ENCODE measurements at places on chromosomes 13 and 19.

DNA sequence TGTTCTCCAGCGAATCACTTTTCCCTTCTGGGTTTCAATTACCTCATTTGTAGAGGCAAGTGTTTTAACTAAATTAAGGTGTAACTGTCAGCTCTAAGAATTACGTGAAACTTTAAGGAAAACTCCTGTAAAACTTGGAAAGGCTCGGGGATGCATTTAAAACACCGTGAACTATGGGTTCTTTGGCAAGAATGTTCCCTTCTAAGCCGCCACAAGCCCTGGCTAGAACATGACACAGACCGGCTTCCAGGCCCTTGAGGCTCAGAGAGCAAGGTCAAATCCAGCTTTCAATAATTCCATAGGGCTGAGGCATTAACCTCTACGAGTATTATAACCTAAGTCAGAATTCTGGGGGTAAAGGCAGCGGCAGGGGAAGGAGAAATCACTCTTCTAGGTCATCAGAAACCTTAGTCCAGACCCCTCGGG is 685 bp downstream of the VWA8 start:
- DNase-seq: no peak

DNA sequence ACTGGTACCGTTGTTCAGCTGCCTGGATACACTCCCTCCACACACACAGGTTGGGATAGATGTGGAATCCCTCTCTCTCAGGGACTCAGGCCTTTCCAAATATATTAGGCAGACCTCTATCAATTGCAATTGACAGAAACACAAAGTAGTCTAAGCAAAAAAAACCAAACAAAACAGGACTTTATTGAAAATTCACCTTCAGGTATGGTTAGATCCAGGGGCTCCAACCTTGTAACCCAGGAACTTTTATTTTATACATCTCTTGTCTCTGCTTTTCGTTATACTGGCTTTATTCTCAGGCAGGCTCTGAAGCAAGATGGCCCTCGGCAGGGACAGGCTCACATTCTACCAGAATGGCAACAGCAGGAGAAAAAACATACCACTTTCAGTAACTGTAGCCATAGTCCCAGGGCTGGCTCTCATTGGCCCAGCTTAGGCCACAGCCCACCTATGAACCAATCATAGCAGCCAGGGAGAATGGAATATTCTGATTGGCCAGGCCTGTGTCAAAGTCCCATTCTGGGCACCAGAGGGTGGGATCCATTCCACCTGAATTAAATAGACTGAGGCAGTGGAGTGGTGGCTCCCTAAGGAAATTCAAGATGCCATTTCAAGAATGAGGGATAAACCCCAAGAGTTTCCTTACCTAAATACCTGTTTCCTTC is 13.1 kb upstream of the CEACAM19 start:
- DNase-seq: no peak

GRCh38 chr19:40721936-40722661 is 5.2 kb downstream of the ITPKC start:
- DNase-seq: no peak

DNA sequence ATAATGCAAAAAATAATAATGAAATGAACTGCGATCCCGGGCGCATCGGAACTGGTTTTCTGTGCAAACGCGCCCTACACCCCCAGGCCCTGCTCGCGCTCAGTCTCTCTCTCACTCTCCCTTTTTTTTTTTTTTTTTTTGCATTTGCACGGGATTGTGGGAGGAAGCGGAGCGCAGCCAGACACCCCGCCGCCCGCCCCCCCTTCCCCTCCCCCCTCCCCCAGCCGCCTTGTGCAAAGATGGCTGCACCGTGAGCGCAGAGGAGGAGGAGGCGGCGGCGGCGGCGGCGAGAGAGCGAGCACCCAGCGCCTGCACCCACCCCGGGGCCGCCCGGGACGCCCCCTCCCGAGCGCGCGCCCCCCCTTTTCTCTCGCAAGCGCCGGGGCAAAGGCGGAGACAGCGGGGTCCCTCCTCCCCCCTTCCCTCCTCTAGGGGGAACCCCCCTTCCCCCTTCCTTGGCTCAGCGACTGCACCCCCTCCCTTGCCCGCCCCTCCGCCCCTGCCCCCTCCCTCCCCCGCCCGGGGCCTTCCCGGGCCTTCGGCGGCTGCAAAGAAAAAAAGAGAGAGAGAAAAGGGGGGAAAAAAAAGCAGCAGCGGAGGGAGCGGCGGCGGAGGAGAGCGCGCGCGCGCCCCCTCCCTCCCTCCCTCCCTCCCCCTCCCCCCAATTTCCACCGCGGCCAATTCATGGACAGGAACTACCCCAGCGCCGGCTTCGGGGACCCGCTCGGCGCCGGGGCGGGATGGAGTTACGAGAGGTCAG is at the start of gene PRR12:
Gene PRR12 (plus strand): TSS at position 212 of the 760 bp plus-strand sequence. CDS start 473 bp downstream, at position 685.
- peak; percentile 71 for DNase-seq

- no peak for DNase-seq
Measured at GRCh38 chr13:110566171-110566570, 4.6 kb upstream of the RAB20 start.

GRCh38 chr13:23160638-23161480 is 19.9 kb upstream of the SGCG start:
- DNase-seq: no peak

DNA sequence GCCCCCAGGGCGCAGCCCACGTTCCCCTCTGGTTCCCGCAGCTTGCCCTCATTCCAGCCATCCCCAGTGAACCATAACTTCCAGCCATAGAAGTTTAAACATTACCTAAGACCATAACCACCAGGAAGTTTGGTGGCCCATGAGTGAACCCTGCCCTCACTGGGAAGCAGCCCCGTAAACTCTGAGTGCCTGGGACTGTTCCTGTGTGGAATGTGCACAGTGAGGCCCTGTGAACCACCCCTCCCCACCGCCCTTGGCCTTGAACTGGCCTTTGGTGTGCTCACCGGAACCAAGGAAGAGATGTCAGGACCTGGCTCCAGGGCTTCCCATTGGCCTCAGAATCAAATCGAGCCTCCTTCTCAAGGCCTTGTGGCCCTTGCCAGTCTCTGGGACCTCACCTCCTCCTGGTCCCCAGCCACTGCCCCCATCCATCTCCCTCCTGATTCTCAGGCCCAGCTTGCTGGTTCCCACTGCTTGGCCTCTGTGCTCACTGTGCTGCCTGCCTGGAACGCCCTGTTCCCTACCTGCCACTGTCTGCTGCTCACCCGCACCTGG is 46.5 kb downstream of the DNM2 start:
- no peak for DNase-seq

- peak; percentile 51 for DNase-seq
Measured at GRCh38 chr13:41311406-41312175, 524 bp downstream of the NAA16 start.

- DNase-seq: no peak
Measured at GRCh38 chr13:81382246-81382645, 1041.3 kb upstream of the SPRY2 start.

DNA sequence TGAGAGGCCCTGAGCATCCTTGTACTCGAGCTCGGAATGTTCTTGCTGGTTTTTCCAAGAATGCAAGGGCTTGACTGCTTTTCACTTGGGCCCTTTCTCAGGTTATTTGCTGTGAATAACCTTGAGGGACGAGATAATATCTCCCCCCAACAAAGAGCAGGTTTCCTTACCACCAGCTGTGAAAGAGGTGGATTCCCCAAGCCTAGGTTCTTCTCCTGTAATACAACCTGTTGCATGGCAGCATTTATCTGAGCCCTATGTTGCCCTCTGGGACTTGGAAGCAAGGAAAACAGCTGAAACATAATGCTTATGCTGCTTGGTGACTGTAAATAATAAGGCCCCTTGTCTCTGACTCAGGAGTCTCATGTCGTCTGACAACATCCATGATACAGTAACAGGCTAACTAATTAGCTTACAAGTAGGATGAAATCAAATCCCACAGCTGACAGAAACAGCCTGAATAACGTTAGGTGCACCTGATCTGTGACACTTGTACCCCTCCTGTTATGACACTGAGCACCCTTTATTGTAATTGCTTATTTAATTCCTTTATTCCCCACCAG is 43.6 kb upstream of the RCBTB2 start:
- no peak for DNase-seq

DNA sequence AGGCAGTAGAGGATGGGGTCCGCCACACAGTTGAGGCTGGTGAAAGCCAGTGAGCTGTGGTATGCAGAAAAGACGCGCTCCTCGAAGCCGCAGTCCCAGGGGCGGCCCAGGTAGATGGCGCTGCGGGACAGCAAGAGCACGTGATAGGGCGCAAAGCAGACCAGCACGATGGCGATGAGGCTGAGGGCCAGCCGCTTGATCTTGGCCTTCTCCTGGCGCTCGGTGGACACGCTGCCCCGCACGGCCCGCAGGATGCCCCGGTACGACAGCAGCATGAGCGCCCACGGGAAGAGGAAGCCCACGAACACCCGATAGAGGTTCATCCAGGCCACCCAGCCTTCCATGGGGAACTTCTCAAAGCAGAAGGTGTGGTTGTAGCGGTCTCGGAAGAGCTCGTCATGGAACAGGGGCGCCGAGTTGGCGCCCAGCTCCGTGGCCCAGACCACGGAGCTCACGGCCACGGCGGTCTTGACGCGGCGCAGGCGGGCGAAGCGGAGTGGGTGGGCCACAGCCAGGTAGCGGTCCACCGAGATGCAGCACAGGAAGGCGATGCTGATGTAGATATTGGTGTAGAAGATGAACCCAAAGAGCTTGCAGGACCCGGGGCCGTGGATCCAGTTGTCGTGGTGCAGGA is 6.5 kb upstream of the OPA3 start:
- DNase-seq: peak; percentile 44

DNA sequence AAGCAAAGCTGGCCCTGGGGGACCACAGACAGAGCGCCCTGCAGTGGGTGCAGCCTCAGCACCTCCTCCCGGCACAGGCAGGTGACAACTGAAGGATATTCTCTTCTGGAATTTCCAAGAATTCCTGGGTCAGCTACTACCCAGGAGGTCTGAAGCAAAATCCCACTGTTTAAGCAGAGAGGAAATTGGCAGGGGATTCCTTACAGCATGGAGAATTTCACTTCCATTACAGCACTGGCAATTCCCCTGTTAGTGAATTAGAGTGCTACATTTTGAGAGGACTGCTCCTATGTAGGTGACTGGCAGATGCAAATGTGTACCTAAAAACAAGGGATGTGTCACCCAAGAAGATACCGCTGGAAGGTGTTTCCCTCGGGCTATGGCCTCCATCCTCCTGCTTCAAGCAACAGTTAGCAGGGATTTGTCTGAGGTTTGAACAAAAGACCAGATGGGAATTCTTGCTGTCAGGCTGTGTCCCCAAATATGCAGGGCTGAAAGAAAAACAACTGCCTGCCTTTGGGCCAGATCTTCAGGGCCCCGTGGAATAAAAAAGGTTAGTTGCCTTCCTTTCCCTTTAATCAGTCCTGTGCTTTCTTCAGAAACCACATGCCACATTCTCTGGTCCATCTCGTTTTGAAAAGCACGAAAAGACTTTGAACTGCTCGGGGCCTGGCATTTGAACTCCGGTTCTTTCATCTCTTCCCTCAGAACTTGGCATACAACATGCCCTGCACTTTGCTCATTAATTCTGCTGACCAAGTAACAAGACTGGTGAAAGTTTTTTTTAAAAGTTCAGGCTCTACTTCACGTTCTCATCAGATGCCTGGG is 296.4 kb downstream of the DNAJC15 start:
- no peak for DNase-seq

DNA sequence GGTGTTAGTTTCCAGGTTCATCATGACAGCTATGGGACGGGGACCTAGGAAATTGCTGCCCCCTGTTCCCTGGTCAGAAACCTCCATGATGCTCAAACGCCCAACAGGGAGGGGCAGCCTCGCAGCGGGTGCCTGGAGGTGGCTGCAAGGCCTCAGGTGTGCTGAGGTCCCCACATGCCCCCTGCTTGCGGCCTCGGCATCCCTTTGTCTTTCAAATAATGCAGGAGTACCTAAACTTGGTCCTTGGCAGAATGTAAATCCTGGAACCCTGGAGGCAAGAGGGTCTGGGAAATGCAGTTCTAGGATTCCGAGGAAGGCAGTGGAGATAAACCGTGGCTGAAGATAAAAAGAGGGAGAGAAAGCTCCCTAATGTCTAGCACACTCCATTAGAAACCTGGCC is 52.4 kb downstream of the SKA3 start:
- DNase-seq: no peak

- no peak for DNase-seq
Measured at GRCh38 chr19:51124729-51125128, at the start of gene SIGLEC9. Gene SIGLEC9, plus strand, starts transcription at chr19:51124906. Its CDS starts 69 bp downstream, at chr19:51124975.

DNA sequence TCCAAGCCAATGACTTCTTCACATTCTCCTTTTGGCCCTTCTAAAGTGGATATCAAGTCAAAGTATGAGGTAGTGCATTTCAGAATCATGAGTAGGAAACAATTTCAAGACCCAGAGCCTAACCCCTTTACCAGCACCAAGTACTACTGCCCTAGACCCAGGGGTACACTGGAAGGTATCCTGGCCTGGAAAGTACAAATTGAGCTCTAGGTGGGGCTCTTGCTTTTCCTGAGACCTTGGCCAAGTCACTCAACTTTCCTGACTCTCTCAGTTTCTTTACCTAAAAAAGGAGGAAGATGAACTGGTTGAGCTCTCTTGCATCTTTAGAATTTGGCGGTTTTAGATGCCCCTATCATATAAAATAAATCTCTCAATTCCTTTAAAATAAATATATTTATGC is 204.7 kb downstream of the FGF14 start:
- DNase-seq: no peak

DNA sequence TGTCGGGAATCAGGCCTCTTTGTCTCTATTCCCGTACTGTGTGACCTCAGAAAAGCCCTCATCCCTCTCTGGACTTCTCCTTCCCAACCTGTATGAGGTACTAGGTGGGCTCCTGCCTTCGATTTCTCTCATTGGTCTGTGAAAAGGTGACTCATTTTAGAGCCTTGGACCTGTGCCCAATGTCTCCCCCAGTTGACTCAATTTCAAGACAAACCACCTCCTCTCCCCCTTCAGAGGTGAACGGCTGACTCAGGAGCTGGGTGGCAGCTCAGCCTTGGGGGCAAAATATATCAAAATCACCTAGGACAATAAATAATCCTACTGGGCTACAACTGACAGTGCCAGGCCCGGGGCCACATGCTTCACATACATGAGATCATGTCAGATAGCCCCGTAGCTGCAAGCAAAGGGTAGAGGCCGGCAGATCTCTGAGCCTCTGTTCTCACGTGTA is 630 bp downstream of the COQ8B start:
- DNase-seq: peak; percentile 82

GRCh38 chr13:20547479-20547908 is 19.5 kb upstream of the IFT88 start:
- DNase-seq: no peak

- no peak for DNase-seq
Measured at GRCh38 chr19:1520203-1520780, 3.6 kb upstream of the PLK5 start.

GRCh38 chr19:38319421-38320258 is at the start of gene KCNK6:
Gene KCNK6, plus strand, starts transcription at chr19:38319845. Its CDS starts 106 bp downstream, at chr19:38319951.
- peak; percentile 57 for DNase-seq

- no peak for DNase-seq
Measured at GRCh38 chr13:97858161-97858560, 95.3 kb upstream of the IPO5 start.

DNA sequence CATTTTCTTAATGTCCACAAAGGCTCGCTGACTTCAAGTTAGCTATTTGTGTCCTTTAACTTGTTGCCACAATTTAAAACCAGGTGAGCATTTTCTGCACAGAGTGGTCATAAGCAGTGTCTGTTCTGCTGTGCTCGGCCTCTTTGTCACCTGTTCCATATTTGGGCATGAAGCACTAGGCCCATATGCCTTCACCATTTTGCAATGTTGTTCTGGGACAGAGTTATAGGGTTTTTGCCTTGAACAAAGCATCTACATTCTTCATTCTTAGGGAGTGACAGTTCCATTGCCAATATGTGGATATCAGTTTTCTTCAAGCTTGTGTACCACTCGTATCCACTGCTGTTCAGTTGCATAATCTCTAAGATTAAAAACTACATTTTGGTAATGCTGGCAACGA is 56.1 kb downstream of the LRCH1 start:
- no peak for DNase-seq
